AG10803 (cell line): ENCODE measurements at places on chromosomes 16 and 17.

GRCh38 chr16:57755726-57756423 is 20.3 kb downstream of the KATNB1 start:
- DNase-seq: no peak

DNA sequence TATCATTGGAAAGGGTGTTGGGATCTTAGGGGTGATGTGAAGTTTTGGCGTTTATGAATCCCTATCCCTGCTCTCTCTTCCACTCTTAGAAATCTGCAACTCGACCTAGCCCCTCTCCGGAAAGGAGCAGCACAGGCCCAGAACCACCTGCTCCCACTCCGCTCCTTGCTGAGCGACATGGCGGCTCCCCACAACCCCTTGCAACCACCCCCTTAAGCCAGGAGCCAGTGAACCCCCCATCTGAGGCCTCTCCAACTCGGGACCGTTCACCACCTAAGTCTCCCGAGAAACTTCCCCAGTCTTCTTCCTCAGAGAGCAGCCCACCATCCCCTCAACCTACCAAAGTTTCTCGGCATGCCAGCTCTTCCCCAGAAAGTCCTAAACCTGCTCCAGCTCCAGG is 9.0 kb downstream of the SRRM2 start:
- DNase-seq: no peak

GRCh38 chr16:75263291-75263962 is 12.0 kb upstream of the BCAR1 start:
- DNase-seq: no peak

- DNase-seq: no peak
Observed at GRCh38 chr17:77189148-77189547, 48.4 kb downstream of the SEC14L1 start.

DNA sequence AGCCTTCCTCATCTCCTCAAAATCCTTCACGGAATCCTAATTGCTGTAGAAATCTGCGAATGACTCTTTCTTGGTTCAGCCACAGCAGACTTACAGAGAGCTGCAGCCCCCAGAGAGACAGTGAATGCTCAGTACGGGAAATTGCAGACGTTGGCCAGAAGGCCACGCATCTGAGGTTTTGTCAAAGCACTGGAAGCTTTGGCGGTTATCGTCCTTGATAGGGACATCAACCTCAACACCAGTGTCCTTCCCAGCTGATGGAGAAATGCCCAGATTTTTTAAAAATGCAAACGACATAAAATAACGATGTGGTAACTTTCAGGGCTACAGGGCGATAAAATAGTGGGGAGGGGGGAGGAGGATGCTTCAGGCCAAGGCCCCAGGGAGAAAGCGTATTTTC is 166.6 kb upstream of the CIBAR2 start:
- no peak for DNase-seq

GRCh38 chr17:73350864-73351263 is 39.1 kb upstream of the CDC42EP4 start:
- DNase-seq: no peak

DNA sequence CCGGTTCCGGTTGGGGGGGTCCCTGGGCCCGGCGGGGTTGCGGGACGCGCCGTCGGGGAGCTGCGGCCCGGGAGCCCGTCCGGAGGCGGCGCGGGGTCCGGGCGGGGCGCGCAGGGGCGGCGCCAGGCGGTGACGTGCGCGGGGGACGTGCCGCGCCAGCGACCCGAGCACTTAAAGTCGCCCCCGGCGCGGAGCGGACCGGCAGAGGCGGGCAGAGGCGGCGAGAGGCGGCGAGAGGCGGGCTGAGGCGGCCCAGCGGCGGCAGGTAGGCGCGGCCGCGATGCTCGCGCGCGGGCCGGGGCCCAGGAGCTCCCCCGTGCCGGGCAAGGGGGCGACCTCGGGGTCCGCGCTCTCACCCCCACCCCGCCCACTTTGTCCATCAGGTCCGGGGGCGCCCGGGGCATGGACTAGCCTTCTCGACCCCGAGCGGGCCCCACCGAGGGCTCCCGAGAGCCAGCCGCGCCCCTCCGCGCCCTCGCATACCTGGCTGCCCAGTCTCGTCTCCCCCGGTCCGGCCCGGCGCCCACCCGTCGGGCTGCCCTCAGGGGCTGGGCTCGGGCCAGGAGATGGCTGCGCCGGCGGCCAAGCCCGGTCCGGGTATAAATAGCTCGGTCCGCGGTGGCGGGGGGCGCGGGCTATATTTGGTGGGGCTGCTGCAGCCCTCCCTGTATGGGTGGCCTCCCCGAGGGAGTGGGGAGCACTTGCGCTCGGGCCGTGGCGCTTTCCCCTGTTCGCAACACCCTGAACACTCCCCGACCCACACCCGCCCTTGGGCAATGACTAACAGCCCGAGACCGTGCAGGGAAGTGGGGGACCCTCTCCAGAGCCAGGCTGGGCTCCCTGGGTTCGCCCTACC is at the start of gene SLC16A3:
Gene SLC16A3 (plus strand): TSS at position 201 of the 856 bp plus-strand sequence. CDS start 6,967 bp downstream, outside the sequence.
- DNase-seq: peak; percentile 80

- peak; percentile 33 for DNase-seq
Observed at GRCh38 chr17:75691371-75691791, 24.2 kb downstream of the SAP30BP start.

GRCh38 chr17:44971776-44972483 is 3.8 kb upstream of the C1QL1 start:
- peak; percentile 37 for DNase-seq

- DNase-seq: no peak
Observed at GRCh38 chr17:29169806-29170591, 10.2 kb downstream of the MYO18A start.

DNA sequence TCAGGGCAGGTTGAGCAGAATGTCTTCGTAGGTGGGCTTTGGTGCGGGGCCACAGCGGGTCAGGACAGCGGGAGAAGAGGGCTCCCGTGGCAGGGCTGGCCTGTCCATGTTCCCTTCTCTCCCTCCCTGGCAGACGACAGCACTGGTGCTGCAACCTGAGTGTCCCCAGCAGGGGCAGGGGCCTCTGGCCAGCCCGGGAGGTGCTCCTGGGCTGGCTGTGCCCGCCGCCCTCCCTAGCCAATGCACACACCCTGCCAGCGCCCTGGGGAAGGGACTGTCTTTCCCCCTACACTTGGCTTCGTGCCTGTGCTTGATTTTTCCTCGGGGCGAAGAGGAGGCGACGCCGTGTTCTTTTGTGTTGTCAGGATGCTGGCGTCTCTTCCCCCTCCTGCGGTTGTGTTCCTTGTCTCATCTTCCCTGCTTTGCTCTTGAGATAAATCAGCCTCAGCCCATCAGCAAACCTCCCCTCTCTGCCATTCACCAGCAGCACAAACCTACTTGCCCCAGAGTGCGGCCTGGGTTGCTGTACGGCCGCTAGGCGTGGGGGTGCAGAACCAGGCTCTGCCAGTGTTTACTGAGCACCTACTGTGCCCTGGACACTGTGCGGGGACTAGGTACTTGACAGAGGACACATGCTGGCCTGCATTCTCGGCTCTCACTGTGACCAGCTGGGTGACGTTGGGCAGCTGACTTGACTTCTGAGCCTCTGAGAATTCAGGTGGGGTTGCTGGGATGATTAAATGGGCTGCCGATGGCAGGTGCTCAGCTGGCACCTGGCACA is 237.3 kb upstream of the CIBAR2 start:
- DNase-seq: no peak

DNA sequence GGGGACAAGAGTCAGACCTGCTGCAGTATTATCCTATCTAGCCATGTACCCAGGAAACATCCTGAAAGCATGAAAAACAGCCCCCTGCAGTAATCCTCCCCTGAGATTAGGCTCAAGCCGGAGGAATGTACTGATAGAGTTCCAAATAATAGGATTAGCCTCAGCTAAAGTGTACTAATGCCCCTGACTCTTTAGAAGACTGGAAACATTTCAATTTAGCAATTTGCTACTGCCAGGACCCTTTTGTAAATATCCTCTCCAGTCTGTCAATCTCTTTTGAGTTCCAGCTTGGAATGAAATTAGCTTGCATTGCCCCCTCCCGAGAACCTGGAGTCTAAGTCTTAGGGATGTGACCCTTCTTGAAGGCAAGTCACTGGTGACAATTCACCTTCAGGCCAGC is 110.8 kb upstream of the DNAH9 start:
- DNase-seq: no peak

GRCh38 chr16:66717112-66717675 is 20.7 kb upstream of the CMTM4 start:
- peak; percentile 88 for DNase-seq

- DNase-seq: no peak
Observed at GRCh38 chr16:72948238-72948829, 99.6 kb downstream of the ZFHX3 start.

GRCh38 chr16:12172343-12172742 is 195.8 kb downstream of the SNX29 start:
- no peak for DNase-seq

- peak; percentile 58 for DNase-seq
Observed at GRCh38 chr17:10050597-10051101, 145.6 kb upstream of the RCVRN start.

DNA sequence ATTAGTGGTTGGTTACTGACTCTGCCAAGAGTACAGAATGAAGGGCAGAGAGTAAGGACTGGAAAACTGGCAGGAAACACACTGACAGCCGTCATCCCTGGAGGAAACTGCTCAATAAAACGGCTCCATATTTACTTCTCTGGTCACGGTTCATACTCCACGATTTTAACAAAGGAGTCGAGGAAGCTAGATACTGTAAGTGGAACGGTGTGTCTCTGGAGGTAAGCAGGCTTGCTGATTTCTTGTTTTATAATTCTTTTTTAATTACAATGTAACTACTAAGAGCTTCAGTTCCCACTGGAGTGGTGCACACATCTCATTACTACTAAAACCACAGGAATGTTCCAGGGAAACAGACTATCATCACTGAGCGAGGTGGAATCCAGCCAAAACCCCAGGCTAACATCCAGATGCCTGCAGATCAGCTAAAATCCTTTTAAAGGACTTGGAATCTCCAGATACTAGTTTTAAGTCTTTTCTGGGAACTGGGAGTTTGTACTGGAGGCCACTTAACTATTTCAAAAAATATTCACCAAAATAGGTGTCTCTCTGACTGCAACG is 17.8 kb downstream of the SERPINF1 start:
- DNase-seq: peak; percentile 95

- DNase-seq: no peak
Observed at GRCh38 chr16:12432136-12432535, 371.6 kb downstream of the CPPED1 start.
